Stimulated activated CD4-positive, alpha-beta T cell treated with anti-CD3 and anti-CD28 coated beads, Interleukin-15, amount 100 ng/mL, for 1 hour (primary cell): ENCODE measurements at places on chromosomes 2 and 18.

DNA sequence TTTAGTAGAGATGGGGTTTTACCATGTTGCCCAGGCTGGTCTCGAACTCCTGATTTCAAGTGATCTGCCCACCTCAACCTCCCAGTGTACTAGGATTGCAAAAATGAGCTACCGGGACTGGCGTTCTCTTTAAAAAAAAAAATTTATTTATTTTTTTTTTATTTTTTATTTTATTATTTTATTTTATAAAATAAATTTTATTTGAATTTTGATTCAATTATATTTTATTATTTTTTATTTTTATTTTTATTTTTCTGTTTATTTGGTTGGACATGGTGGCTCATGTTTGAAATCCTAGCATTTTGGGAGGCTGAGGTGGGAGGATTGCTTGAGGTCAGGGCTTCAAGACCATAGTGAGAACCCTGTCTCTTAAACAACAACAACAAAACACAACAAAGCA, 32.5 kb downstream of the EEF1B2 start:
- no peak for DNase-seq

GRCh38 chr2:241363426-241363825, 7.3 kb downstream of the FARP2 start:
- no peak for DNase-seq

DNA sequence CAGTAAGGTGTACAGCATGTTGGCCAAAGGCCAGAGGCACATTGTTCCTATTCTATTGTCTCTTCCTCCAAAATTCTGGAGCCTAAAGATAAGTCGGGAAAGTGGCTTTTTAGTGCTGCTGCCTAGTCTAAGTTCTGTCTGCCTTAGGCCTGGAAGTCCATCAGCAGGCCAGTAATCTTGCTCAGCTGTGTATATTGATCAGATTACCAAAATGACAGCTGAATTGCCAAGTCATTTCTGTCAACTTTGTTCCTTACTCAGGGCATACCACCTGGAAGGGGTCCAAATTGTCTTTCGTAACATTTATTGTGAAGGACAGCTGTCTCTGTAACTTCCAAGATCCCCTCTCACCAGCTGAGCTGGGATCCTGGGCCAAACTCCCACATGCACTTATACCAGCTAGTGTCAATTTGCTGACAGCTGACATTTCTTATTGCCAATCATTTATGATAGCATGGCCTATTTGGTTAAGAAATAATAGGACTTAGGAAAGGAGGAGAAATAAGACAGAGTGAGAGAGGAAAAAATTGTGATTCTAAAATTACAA, 116.8 kb upstream of the FSHR start:
- DNase-seq = no peak

DNA sequence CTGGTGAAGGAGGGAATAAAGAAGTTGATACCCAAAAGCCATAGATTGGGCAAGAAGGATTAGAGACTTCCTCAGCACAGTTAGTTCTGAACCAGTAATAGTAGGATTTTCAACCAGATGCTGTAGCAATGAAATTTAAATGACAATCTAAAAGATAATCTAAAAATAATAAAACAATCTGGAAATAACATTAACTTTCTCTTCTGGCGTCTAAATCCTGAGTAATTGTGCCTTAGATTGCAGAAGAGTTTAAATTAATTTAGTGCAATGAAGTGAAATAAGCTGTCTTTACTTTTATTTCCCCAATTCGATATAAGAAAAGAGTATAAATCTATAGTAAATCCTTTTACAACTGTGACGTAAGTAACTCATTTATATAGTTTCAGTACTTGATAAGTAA, 186.8 kb upstream of the DOK6 start:
- no peak for DNase-seq

GRCh38 chr2:68369337-68369734, 4.3 kb downstream of the PLEK start:
- DNase-seq = no peak

- DNase-seq = no peak
Measured at GRCh38 chr2:190214426-190215194, 105.0 kb downstream of the HIBCH start.

DNA sequence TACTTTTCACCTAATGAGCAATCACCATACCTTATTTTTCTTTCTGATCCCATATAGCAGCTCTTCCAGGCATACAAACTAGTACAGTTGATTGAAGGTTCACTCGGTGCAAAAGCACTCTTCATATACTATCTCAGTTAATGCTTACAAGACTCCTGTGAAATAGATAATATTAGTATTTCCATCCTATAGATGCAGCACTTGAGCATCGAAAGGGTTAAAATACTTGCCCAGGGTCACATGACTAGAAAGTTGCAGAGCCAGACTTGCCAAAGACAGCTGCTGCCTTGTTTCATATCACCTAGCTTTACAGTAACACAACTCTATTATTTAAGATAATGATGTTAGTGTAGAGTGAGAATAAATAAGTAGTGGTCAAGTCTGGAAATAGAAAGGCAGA, 466.0 kb upstream of the TNP1 start:
- DNase-seq = no peak

DNA sequence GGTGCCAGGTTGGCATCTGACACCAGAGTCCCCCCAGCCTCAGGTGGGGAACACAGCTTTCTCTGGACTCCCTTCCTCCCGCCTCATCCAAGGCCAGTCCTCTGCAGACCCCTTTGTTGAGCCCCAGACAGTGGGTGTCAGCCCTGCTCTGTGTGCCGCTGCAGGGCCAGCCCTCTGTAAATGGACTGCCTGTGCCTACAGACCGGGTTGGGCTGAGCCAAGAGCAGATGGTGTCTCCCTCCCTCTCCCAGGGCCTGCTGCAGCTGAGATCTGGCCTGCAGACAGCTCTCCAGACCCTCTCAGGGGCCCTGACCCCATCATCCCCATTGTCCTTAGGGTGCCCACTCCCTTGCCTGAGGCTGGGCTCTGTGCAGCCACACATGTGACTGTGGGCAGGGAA, 160.8 kb downstream of the KLHL29 start:
- DNase-seq = no peak

DNA sequence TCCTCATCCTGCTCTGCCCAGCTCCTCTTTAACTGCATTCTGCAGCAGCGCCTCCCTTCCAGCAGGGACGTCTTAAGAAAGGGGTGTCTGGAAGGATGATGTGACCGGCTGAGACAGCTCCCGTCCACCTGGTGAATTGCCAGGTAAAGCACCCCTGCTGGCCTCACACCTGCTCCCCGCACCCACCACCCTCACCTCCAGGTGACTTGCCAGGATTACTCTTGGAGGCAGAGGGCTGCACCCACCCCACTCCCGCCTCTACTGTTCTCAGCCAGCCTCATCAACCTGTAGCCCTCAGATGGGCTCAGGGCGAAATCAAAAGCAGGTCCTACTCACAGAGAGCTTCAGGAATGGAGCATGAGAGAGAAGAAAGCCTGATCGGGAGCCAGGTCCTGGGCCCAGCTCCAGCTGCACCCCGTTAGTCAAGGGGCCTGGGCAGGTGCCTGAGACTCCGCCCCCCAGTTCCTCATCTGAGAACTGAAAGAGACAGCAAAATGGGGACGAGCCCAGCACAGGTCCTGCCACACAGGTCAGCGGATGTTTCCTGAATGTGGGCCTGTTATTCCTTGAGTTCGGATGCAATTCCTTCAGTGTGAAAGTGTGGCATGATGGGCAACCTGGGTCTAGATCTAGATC, 5.6 kb downstream of the ADRA2B start:
- DNase-seq = no peak

GRCh38 chr2:202060218-202060617, 12.8 kb upstream of the KIAA2012 start:
- no peak for DNase-seq

GRCh38 chr2:69773206-69773605, 31.3 kb downstream of the ANXA4 start:
- no peak for DNase-seq

GRCh38 chr2:109337221-109337620, 208.2 kb downstream of the SH3RF3 start:
- DNase-seq = no peak

DNA sequence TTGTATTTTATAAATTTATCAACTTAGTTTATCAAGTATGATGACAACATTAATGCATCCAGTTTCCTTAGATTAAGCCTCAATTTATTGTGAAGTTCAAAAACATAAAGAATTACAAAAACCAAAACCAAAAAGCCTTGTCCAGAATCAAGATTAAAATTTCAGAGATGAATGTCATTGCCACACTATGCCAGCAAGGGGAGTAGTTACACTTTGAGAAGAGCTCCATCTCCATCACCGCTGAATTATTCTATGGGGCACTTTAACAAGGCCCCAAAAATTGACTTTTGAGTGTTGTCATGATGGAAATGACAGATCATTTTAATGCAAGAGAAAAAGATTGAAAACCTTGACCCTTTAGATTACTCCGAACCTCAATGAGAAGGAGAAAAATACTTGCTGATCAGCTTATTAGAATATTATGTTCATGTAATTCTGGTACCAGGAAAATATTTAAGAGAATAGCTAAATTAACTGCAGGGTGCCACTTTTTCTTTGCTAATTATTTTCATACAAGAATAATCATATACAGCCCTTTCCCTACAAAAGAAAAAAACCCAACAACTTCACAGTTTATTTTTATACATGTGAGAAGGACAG, 152.5 kb upstream of the AQP4 start:
- no peak for DNase-seq

- no peak for DNase-seq
Measured at GRCh38 chr2:9497017-9497416, 22.7 kb downstream of the IAH1 start.

GRCh38 chr2:106890606-106891005, 4.6 kb upstream of the ST6GAL2 start:
- DNase-seq = no peak

DNA sequence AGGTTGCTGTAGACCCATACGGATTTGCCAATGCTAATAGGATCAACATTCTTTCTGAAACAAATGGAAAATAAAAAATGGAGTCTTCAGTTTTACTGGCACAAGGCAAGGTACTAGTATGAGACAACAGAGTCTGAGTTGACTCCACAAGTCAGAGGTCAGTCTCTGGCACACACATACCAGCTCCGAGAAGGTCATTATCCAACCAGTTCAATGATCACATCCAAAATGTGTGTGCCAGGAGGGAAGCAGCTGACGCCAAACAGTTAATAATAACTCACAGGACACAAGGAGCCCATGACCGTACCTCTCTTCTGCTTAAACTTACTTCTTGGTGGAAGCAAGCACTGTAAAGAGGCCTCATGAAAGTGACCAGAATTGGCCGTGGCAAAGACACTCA, 528.6 kb downstream of the ZNF516 start:
- DNase-seq = no peak

- DNase-seq = no peak
Measured at GRCh38 chr18:67783196-67783946, 266.9 kb upstream of the DSEL start.

- DNase-seq = no peak
Measured at GRCh38 chr2:10083692-10084211, 3.5 kb upstream of the CYS1 start.

DNA sequence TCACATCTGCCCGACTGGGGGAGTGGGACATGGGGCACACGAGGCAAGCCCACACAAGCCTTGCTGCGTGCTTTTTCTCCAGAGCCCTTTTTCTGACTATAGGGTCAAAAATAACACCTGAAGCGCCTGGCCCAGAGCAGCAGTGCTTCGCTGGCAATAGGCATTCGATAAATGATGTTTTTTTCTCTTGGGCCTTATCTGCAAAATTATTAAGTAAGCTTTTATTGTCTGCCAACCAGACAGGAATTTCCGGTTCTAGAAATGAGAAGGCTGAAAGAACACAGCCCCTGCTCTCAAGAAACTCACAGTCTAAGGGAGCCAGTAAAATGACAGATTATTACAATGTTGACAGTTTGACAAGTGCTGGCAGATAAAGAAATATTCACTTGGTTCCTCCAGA, 2.7 kb upstream of the TMBIM1 start:
- DNase-seq = no peak

DNA sequence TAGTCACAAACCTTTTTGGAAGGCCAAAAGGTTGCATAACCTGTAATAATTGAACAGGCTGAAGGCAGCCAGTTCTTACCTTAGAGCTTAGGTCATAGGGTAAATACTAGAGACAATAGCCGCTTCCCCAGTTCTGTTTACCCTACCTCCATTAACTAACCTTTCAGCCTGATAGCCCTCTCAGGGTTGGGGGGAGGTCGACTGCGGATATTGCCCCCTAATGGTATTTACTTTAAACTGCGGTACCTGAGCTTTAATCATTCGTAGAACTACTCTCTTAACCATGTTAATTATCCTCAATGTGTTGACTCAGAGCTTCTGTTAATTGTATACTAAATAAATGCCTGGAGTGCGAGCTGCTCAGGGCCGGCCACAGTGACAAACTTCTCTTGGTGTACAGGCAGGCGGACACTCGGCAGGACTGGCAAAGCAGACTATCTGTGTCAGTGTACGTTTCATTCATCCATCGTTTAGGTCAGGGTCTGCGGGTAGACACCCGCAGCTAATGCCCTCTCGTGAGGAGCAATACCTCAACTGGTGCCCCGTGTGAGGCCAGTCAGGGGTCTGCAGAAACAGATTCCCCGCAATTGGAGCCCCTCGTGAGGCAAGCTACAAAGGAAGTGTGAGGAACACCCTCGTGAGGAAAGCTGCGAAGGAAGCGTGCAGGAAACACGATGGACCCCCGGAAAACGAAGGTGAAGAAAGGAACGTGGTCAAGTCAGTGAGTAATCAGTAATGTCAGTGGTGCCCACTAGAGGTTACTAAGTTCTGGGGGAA, 115.3 kb upstream of the SCN7A start:
- no peak for DNase-seq

DNA sequence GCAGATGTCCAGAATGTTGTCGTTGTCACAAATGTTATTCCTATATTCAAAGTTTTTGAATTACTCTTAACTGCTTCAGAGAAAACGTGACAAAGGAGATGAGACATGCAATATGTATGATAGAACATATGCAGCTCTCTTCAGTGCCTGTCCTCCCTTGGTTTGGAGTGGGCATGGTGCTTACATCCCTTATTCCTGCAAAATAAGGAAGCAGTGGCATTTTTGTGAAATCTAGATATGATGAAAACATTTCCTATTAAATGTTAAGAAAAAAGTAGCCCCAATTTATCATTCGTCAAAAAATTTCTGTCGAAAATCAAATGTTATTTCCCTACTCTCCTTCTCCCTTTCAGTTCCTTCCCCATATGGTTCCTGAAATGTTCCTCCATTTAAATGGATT, 457.5 kb upstream of the FANCL start:
- no peak for DNase-seq

- DNase-seq = no peak
Measured at GRCh38 chr2:235956281-235956970, 211.8 kb downstream of the GBX2 start.
